Activated gamma-delta T cell treated with Interleukin-2 at 50 U/mL for 16 hours (primary cell): ENCODE measurements at places on chromosomes 6 and 20.

DNA sequence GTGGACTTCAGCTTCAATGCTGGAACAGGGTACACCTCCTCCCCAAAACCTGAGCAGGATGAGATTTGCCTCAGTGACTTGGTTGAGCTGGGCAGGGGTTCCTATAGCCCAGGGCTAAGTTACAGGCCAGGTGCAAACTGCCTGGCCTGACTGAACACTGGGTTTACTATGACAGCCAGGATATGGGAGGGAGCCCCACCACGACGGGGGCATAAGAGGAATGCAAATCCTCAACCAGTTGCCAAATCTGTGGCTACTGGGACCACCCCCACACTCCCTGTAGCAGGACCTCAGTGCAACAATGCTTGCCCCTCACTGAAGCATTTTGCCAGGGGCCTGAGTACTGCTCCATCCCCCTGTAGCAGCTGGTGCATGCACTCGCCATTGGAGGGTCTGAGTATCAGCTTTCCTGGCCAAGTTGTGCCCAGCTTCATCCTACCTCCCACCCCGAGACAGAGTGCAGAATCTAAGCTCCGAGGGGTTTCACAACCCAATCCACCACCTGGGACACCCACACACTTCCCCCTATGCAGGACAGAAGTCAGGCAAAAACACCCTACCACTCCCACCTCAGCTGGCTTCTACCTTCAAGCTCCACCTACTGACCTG lies 27.6 kb downstream of the TREML4 start:
- no peak for DNase-seq

- DNase-seq, result no peak
Measured at GRCh38 chr6:9830808-9831207, 584.1 kb downstream of the TFAP2A start.

DNA sequence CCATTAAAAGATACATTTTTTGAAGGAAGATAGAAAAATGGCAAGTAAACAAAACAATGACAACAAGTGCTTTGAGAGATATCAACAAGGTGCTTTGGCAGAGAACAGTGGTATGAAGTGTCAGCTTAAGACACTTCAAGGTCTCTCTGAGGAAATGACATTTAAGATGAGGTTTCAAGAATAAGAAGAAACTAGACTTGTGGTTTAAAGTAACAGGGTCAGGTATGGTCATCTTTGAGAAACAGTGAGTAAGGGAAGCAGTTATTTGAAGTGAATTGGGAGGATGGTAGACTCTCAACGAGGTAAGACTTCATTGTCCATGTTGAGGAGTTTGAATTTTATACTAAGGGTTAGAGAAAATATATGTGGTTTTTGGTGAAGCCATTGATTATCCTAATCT lies 77.8 kb downstream of the SYCP2L start:
- no peak for DNase-seq

- no peak for DNase-seq
Measured at GRCh38 chr20:50692552-50692933, 1.2 kb upstream of the RIPOR3 start.

GRCh38 chr6:1502041-1502440 lies 107.7 kb upstream of the FOXC1 start:
- no peak for DNase-seq

DNA sequence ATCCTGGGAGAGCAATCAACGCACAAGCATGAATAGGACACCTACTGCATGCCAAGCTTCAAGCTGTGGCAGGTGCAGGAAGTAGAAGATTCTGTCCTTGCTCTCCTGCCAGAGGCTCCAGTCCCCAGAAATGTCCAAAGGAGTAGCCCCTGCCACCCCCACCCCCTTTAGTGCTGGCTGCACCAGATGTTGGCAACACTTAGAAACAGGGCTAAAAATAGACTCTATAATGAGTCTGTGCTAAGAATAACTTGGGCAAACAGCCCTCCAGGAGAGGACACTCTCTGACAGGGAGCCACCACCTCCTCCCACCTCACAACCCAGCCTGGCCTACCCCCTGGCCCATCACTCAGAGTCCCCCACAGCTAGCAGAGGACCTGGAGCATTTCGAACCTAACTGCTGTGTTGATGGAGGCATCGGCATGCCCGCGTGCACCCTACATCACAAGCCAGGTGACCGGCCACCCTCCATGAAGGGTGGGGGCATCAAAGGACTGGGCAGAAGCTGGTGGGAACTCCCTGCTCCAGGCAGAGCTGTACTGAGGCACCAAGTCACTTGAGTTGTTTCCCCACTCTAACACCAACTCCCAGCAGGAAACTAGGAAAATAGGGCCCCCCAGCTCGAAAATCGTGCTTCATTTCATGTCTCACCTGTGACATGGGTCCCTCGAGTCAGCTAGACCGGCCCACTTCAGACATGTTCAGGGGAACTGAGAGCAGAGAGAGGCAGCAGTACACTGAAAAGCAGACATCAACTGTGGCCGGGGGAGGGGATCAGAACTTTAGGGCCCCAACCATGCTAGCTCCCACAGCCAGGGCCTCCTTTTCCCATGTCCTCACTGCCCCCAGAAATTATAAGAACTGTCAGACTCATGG lies 18.7 kb downstream of the TFEB start:
- no peak for DNase-seq

GRCh38 chr6:30769853-30770524 lies 25.6 kb upstream of the IER3 start:
- no peak for DNase-seq

GRCh38 chr6:163861627-163862026 lies 447.1 kb downstream of the QKI start:
- no peak for DNase-seq

DNA sequence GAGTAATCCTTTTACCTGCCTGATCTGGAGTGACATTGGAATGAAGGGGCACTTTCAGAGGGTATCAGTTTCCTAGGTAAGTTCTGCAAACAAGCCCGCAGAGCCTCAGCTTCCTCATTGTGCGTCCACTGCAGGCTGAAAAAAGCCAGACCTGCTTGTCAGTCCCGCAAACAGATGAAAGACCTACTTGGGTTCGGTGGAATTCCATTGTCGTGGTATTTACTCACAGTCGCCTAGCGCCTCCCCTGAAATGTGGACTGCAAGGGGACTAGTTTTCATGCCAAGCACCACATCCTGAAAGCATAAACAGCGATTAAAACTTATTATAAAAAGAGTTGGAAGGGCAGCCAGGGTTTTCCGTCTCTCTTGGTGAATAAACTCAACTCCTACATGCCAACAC lies 121.5 kb downstream of the PAX1 start:
- DNase-seq, result no peak

DNA sequence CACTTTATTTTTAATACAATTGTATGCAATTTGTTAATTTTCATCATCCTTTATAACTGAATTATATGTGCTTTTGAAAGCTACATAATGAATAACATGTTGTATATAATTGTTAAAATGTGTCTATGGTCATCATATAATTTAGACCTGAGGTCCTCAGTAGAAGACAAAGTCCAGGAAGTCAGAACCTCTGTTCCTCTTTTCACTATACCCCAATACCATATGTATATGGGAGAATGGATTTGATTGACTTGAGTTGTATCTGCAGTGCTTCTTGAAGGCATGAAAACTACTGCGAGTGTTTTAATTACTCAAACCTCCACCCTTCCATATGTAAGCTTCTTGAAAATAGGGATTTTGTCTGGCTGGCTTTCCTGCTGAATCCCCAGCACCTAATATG lies 140.7 kb upstream of the NEDD9 start:
- no peak for DNase-seq

DNA sequence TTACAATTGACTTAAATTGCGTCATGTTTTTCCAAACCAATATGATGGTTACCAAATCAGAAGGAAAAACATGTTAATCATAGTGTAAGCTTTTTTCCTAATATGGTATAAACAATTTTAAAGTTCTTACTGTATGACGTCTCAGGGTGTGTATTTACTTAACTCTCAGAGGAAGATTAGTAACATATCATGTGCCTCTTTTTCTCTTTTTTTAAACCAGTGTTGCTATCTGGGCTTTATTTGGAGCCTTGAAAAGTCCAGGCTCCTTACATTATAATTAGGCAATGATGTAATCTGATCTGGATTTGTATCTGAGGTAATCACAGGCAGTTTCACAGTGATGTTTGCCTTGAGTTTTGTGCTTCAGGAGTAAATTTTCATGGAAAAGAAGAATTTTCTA lies 20.4 kb upstream of the RAB23 start:
- no peak for DNase-seq
